ENCODE measurements at places on chromosomes 2 and 18.

DNA sequence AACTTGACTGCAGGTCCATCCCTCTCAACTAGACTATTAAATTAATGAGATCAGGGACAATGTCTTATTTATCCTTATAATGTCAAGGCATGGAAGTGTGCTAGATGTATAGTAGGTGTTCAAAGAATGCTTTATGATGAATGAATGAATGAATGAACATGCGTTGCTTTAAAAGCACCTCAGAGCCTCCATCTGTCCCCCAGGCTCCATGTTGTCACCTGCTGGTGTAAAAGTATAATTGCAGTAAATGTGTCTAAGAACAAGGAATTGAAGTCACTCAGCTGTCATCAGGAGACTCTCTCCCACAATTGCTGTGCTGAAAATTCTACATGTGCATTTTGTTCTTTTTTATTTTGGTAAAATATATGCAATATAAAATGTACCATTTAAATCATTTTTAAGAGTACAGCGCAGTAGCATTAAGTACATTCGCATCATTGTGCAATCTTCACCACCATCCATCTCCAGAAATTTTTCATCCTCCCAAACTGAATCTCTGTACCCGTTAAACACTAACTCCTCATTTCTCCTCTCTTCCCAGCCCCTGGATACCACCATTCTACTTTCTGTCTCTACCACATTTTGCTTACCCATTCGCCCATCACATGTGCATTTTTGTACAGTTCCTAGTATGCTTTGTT is 52.6 kb downstream of the GNAL start:
- DNase-seq, result no peak

DNA sequence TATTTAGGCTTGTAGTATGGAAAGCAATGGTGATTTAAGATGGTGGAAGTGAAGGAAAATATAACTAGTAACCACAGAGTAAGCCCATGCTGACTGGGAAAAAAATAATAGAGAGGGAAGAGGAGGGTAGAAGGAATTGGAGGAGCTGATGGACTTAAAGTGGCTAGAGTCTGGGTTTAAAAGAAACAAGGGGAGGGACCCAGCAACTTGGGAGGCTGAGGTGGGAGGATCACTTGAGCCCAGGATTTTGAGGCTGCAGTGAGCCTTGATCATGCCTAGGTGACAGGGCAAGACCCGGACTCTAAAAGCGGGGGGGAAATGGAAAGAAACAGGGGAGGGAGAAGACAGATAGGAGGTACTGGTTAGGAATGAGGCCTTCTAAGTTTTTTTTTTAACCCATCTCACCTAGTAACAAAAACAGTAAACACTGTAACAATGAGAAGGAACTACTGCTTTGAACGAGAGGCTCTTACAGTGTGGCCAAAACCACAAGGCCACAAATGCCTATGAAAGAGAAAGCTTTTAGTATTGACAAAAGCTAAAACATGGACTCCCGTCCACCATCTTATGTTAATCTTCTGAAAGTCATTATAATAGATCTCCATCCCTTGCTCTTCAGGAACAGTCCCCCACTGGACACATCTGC is 26.6 kb downstream of the METTL8 start:
- no peak for DNase-seq

DNA sequence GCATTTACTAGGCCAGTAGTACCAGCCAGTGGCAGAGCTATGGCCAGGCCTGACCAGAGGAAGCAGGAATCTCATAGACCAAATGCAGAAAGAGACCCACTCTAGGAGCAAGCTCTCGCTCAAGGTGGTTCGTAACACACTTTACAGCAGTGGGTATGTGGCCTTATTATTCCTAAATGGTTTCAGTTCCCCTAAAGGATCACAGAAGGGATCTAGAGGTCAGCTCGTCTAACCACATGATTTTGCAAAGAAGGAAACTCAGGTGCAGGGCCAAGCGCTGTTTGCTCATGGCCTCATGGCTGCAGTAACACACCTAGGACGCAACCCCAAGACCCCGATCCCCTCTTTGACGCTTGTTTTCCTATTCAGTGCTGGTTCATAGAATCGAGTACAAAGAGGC is 65.5 kb upstream of the ATG16L1 start:
- no peak for DNase-seq

DNA sequence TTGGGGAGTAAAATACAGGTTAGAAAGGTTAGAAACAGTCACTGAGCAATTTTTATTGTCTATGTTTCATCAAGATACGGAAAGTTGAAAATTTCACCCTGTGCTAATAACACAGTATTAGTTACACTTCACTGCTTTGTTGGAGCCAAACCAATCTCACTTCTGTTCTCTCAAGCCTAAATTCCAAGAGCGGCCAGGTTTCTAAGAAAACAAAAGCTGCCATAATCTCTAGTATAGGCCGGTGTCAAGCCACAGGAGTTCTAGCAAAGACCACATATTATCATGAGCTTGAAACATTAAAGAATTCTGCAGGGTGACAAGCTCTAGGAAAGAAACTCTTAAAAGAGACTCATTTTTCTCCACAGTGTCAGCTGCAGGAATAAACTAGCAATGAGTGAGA is 128.7 kb downstream of the TXNL1 start:
- DNase-seq, result no peak

- peak; percentile 78 for DNase-seq
Observed at GRCh38 chr2:37648331-37649011, 23.0 kb downstream of the CDC42EP3 start.

DNA sequence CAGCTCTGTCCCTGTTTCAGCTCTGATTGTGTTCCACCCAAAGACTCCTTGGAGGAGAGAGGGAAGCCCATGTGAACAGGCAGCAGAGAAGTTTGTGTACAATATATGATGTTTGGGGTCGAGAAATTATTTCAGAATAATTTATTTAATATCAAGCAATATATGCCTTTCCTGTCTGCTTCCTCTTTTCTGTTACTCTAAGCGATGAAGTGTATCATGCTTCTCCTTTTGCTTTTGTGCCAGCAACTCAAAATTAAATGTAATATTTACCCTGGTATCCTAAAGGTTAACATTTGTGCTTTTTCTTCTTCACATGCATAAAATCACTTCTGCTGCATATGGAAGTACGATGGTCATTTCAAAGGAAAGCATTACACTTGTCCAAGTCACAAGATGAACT is 2.4 kb upstream of the NTSR2 start:
- DNase-seq, result no peak

GRCh38 chr2:96147593-96148201 is 2.5 kb upstream of the DUSP2 start:
- peak; percentile 51 for DNase-seq

DNA sequence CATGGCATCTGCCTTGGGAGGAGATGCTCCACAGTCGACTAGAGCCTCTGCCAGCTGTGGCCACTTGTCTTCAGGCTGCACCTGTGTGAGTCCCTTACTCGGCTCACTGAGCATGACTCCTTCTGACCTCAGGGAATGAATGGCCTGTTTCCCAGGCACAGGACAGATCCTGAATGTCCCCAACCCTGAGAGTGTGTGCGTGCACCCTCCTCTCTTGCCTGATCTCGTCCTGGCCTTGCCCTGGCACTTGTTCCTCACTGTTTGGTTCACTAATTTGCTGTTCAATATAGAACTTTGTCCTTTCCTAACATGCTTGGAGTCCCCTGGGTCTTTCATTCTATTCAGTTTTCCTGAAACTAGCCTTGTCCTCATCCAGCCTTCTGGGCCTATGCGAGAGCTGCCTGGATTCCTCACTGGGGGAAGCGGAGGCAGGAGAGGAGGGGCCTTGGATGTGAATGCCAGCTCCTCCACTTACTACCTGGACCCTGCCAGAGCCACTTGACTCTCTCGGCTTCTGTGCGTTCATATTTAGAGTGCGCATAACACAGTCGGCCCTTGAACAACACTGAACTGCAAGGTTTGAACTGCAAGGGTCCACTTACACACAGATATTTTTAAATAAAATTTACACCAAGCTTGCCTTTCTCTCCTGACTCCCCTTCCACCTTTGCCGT is 184.8 kb downstream of the ACKR3 start:
- no peak for DNase-seq

- DNase-seq, result no peak
Observed at GRCh38 chr2:126674075-126674744, 18.3 kb downstream of the GYPC start.

DNA sequence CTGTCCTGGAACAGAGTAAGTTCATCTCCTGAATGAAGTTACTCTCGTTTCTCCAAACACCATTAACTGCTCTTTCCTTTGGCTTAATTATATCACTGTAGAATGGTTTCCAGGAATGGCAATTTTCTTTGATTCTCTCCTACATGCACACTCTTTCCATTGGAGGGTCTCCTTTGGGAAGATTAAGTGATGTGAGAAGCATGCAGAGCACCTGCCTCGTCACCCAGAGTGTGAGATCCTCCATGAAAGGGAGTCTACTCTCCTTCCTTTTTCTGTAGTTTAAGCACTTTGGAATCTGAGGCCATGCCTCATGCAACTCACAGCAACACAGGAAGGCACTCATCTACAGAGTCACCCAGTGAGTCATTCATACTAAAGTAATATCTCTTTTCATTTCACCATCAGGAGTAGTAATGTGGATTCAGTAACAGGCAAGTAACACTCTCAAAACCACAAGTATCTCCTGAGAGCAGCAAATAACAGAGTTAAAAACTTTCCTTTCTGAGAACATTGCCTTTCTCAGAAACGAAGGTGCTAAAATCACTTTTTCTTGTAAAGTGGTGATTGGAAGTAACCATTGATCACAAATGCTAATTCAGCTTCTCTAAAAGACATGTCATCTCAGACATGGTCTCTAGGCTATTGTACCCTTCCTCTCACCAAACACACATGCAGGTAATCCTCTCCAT is 52.8 kb upstream of the IL1RL1 start:
- no peak for DNase-seq

GRCh38 chr2:2826209-2826551 is 495.1 kb upstream of the MYT1L start:
- peak; percentile 49 for DNase-seq

GRCh38 chr2:17754773-17755425 is 961 bp downstream of the GEN1 start:
- DNase-seq, result no peak

DNA sequence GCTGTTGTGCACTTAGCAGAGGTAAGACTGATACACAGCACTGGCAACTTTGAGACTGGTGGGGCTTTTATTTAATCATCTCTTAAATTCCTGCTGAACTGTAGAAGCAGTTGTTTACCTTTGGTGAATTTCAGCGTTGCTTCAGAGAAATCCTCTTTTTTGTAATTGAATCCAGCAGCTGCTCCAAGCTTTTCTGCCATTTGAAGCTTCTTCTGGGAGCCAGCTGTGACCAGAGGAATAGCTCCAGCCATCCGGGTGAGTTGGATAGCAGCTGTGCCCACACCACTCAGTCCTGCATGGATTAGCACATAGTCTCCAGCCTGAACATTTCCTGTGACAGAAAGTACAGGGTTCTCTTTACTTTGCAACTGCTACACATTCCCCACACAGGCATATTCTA is 3.9 kb downstream of the TP53I3 start:
- no peak for DNase-seq

DNA sequence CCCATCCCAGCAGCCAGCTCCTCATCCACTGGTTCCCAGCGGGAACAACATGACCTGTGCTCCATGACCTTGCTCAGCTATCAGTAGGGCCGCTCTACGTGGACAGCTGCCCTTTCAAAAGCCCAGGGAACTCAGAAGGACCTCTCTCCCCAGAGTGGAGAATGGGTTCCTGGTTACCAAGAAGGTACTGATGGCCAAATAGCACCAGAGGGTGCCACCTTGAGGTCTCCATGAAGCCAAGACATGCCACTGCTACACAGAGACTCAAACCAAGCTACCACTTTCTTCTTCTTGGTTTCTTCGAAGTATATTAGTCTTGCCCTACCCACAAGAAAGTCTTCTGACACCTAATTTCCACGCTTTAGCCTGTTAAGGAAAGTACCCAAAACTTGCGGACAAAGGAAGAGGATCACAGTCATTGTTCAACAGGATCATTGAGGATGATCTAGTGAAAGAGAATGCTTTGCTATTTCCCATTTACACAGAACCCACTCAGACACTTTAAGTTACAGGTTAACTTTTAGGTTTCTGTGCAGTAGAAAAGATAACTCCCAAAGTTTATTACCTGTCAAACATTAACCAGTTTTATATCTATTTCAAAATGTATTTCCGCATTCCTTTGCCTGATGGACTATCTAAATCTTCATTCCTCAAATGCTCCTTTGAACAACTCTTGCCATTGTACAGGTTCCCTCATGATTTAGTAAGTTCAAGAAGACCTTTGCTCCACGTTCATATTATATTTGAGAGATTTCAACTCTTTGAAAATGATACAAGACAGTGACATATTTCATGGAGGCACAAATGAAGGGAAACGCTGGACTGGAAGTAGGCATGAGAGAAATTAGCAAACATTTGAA is 102.2 kb downstream of the ALPK2 start:
- no peak for DNase-seq

- no peak for DNase-seq
Observed at GRCh38 chr2:109397893-109398292, 215.9 kb downstream of the SEPTIN10 start.

DNA sequence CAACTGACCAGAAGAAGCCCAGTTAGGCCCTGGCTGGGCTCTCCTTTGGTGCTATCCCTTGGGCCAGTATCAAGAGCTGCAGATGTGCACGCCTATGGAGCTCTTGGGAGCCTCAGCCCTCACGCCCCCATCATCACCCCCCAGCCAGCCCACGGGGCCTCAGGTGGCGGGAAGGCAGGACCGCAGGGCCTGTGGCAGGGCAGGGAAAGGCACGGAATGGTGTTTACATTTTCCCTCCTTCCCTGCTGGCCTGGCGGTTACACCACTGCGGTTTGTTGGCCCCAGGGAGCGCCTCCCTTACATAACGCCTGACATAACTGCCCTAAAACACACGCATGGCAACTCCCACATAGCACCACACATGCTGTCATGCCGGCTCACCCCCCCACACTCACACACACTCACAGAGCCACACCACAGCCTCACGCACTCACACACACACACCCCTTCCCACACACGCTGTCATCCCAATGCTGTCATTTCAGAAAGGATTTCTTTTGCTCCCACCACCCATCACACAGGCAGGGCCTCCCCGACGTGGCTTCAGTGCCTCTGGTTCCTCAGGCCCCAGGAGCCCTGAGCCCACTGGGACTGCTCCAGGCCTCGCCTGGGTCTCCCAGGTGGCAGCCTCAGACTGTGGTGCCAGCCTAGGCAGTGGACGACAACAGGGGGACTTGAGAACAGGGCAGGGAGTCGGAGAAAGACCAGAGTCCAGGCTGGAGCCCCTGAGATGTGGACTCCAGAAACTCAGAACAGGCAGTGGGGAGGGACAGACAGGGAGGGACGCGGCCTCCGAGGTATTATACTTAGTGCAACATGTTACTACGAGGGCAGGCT is 15.7 kb downstream of the ZFP36L2 start:
- peak; percentile 81 for DNase-seq

GRCh38 chr2:39469807-39470206 is 32.7 kb upstream of the MAP4K3 start:
- no peak for DNase-seq

GRCh38 chr2:85785027-85785822 is 31.4 kb downstream of the ATOH8 start:
- DNase-seq, result peak; percentile 77
